ENCODE measurements at places on chromosomes 1 and 21.
A peak's percentile ranks its signal among the peaks of the same experiment; 100 is the strongest.

DNA sequence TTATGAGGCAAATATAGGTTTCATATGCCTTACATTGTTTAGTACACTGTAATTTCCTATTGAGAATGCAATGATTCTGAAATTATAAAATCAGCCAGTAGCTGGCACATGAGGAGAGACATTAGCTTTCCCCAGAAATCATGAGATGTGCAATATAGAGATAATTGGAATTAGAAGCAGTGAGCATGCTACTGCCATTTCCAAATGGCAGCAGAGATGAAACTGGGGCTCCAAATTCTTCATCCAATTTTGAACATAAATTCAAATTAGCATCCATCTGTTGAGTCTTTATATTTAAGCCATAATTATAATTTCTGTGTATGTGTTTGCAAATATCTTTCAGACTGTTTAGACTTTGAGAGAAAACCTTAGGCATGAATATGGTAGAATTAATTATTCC lies 28.8 kb downstream of the PTGER3 start:
- DNase-seq: no peak

DNA sequence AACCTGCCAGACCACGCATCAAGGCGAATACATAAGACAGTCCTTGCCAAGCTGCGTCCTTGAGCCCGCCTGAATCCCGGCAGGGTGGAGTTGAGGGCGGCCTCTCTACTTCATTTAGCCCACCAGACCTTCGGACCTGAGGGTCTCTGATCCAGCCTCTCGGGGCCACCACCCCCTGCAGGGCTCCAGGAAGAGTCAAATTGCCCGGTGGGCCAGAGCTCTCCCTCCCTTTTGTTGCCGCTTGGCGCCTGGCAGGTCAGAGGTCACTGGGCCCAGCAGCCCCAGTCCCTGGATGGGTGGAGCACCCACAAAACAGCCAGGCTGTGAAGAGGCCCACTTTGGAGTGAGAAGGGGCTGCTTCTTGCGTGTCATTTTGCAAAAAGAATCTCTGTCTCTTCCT lies 9.0 kb downstream of the GNG4 start:
- DNase-seq: no peak

DNA sequence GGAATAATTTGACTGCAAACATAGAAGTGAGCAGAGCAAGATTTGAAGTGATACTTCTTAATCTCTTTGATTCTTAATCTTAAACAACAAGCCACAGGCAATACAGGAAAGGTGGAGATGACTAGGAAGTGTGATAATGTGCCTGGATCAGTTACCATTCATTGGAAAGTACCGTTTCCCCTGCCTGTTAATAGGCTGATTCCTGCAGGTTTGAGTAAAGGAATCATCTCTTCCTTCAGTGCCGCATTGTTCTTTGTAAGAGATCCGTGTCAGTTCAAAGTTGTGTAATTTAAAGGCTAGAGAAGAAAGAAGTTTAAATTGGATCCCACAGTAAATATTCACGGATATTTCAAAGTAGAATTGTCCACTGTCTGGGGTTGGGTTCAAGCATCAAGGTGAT lies 43.5 kb upstream of the BCL10 start:
- DNase-seq: no peak

GRCh38 chr1:234972411-234973191 lies 156.0 kb downstream of the TOMM20 start:
- no peak for DNase-seq

- no peak for DNase-seq
Measured at GRCh38 chr1:19507516-19507915, 22.2 kb upstream of the CAPZB start.

DNA sequence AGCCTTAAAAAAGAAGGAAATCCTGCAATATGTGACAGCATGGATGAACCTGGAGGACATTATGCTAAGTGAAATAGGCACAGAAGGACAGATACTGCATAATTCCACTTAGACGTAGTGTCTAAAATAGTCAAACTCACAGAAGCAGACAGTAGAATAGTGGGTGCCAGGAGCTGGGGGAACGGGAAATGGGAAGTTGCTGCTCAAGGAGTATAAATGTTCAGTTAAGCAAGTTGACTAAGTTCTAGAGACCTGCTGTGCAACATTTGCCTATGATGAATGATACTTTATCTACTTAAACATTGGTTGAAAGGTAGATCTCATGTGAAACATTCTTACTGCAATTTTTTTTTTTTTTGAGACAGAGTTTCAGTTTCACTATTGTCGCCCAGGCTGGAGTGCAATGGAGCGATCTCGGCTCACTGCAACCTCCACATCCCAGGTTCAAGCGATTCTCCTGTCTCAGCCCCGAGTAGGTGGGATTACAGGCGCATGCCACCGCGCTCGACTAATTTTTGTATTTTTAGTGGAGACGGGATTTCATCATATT lies 197.8 kb downstream of the HIVEP3 start:
- peak; percentile 9 for DNase-seq

GRCh38 chr1:155893389-155894142 lies 17.6 kb downstream of the RIT1 start:
- DNase-seq: peak; percentile 30

DNA sequence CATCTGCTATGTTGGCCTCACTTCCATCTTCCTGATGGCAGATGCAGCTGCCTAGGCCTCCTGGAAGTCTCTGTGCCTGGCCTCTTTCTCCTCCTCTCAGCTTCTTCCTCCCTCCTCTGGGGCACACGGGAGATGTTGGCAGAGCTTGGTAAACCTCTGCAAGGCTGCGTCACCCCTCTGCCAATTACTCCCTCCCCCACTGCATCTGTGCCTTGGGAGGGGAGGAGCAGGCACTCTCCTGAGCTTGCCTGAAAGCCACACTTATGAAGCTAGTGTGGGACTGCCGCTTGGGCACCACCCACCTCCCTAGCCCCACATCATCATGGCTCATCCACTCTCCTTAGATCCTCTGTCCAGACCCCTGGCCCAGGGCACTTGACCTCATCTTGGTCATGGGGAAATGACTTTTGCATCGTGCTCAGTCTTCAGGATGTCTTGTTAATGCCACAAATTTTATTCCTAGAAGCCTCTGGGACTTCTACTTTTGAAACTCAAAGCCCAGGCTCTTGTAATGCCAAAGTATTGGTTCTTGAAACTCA lies 7.3 kb upstream of the TMEM51 start:
- DNase-seq: no peak

DNA sequence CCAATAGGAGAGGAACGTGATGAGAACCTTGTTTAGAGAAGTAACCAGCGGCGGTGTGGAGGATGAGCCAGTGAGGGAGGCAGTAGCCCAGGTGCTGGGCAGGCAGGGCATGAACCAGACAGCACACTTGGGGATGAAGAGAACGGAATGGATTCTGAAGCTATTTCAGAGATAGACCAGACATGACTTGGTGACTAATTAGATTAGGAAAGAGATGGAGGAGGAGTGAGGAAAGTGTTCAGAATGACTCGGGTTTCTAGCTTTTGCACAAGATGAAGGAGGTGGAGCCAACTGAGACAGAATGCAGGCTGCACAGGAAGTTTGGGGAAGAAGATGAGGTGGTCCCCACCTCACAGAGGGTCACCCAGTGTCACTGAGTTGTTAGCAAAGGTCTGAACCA lies 5.1 kb downstream of the PEF1 start:
- DNase-seq: peak; percentile 35

- no peak for DNase-seq
Measured at GRCh38 chr1:64072089-64072793, 131.2 kb upstream of the UBE2U start.

- no peak for DNase-seq
Measured at GRCh38 chr21:31554511-31555022, 104.9 kb upstream of the SOD1 start.

DNA sequence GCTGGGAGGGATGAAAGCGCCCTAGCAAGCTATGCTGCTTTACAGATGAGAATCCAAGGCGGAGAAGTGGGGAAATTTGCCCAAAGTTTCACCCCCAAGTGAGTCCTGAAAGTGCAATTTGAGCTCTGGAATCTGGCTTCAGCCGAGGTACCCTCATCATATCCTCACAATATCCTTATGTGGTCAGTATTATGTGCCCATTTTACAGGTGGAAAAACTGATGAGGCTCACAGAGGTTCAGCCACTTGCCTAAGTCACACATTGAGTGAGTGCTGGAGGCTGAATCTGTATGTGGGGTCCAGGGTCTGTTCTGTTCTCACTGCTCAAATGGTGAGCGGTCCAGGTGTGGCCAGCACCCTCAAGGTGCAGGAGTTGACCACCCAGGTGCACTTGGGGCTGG lies 85.3 kb downstream of the MATN1 start:
- no peak for DNase-seq

- DNase-seq: no peak
Measured at GRCh38 chr1:95650631-95651030, 416.6 kb downstream of the RWDD3 start.

- DNase-seq: no peak
Measured at GRCh38 chr21:46319186-46319585, 4.5 kb downstream of the C21orf58 start.

GRCh38 chr1:70290218-70290617 lies 64.3 kb downstream of the ANKRD13C start:
- DNase-seq: no peak

DNA sequence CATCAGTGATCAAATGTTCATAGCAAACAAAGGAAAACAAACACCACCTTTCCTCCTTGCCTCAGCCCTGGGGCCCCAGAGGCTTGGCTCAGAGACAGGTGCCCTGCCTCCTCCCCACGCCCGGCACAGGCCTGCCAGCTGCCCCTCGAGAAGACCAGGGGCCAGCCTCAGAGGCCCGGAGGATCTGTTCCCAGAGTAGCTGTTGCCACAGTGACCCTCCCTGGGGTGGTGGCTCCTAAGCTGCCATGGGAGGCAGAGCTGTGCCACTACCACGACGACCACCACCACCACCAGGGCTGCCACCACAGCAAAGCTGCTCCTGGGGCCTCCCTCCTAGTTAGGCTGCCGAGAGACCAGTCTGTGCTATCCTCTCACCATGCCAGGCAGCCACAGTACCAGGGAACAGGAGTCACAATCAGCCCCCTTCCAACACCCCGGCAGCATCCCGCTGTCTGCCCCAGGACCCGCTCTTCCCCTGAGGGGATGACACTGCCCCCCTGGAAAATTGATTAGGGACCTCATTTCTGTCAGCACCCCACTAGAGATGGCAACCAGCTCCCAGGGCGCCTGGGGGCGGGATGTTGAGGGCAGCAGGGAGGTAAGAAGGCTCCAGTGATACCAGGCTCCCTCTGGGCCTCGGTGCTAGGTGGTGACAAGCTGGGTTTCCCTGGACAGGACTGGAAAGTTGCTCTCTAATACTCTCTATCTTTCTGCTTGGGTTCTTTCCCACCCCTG lies 30.5 kb downstream of the KCNC4 start:
- DNase-seq: no peak

DNA sequence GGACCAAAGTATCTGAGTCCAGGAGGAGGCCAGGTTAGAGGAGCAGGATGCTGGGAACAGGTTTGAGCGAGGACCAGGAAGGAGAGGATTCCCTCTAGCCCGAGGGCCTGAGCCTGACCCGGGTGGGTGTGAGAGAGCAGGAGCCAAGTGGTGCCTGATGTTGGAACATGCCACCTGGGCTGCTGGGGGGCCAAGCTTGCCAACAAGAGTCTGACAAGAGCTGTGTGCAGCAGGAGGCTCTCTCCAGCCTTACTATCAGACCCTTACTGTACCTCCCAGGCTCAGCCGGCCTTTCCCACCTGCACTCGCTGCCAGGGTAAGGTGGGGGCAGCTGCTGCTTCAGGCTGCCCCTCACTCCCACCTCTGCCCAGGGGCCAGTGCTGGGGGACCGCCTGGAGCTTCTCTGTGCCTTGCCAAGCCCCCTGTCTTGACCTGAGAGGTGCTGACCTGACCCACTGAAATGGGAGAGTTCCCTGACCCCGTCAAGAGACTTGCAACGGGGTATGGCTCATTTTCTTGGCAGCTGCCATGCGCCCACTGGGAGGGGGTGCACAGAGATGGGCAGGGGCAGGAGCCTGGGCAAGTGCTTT lies 159.6 kb upstream of the VAMP3 start:
- no peak for DNase-seq

DNA sequence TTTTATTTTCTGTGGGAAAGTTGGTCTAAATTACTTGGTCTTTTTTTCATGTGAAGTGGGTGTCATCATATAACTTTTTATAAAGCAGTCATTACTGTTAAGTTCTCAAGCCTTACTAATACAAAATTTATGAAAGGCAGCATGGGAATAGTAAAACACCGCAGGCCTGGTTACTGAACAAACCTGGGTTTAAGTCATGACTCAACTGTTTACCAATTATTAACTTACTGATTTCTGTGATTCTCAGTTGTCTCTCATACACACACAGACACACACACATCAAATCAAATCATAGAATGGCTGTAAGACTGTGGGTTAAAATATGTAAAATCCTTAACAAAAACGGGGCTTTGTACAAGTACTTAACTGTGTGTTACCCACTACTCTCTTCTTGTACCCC lies 14.6 kb downstream of the MAEL start:
- DNase-seq: no peak

DNA sequence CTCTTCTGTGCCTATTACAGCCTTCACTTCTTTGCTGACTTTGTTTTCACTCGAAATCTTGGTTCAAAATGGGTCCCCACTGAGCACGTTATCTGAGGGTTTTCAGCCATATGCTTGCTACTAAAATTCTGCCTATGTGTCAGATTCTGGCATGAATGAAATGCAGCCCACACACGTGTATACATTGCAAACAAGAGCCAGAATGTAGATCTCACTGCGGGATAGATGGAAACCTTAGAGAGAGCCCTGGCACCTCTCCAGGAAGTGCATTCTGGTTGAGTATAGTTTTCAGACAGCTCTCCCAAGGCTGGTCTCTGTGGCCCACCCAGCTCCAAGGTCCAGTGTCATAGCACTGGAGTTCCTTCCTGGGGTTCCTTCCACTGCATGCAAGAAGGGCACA lies 234.7 kb upstream of the GJB5 start:
- DNase-seq: no peak

- no peak for DNase-seq
Measured at GRCh38 chr21:32172106-32172505, 106.7 kb downstream of the MIS18A start.

GRCh38 chr1:242454262-242455051 lies 70.0 kb downstream of the PLD5 start:
- DNase-seq: peak; percentile 61

- DNase-seq: no peak
Measured at GRCh38 chr1:219555031-219555692, 57.7 kb downstream of the ZC3H11B start.

DNA sequence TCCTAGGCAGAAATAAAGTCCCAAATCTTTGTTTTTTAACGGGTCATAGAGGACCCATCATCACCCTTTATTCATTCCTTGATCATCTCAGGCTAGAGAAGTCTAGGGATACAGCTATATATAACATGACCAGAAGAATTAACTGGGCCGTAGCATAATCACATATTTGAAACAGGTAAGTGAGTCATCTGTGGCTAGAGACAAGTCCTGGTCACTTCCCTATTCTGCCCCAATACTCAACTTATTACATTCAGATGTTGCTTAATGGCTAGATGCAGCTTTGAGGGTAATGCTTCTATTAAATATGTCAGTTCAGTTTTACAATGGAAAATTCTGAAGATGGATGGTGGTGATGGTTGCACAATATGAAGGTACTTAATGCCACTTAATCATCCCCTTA lies 47.0 kb downstream of the EXO1 start:
- DNase-seq: no peak

GRCh38 chr1:116720364-116721038 lies 33.7 kb upstream of the CD2 start:
- DNase-seq: no peak
